ENCODE measurements at places on chromosomes 7 and 10.
A peak's percentile ranks its signal among the peaks of the same experiment; 100 is the strongest.

DNA sequence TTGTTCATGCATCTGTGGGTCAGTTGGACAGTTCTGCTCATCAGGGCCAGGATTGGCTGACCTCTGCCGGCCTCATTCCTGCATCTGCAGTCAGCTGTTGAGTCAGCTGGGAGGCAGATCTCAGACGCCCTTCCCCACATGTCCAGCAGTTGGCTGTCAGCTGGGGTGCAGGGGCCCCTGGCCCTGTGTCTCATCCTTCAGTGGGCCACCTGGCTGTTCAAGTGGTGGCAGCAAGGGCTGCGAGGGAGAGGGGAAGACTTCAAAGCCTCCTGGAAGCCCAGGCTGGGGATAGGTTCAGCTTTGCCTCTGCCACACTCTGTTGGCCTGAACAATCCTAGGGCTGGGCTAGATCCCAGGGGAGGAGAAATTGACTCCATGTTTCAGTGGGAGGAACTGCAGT, 33.2 kb downstream of the TACR2 start:
- no peak for DNase-seq

DNA sequence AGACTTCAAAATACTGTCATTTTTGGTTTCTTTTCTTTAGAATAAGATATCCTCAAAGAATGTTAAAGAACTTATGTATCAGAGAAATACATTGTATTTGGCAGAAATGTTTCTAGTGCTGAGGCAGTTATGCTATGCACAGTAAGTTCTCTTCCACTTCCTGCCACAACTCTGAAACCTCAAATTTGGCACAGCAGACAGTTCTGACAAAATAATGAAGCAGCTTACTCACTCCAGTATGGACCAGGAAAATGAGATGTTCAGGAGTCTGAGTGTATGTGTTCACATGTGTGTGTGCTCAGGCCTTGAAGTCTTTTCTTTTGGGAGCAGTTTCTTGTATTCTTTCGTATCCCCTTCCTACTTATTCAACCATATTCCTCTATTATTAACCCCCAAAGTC, 197.0 kb upstream of the AGK start:
- no peak for DNase-seq

- DNase-seq: no peak
These were observed 97.7 kb upstream of the RET start for GRCh38 chr10:42979181-42979580.

DNA sequence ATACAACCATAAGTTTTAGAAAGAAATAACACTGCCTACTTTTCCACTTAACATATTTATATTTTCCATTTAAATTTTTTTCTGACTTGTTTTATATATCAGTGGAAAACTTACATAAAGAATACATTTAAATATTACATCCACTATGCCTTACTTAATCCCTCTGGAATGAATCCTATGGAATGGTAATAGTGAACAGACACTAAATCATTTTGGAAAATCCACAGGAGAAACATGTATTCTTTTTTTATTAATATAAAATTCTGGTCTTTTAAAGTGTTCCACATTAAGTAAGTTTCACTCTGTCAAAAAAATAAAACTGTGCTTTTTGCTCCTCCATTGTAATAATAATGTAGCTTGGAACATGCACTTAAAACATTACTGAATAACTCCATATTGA, 236.8 kb upstream of the LRRN3 start:
- no peak for DNase-seq

GRCh38 chr10:105783936-105784483, 1142.9 kb downstream of the SORCS3 start:
- DNase-seq: no peak

DNA sequence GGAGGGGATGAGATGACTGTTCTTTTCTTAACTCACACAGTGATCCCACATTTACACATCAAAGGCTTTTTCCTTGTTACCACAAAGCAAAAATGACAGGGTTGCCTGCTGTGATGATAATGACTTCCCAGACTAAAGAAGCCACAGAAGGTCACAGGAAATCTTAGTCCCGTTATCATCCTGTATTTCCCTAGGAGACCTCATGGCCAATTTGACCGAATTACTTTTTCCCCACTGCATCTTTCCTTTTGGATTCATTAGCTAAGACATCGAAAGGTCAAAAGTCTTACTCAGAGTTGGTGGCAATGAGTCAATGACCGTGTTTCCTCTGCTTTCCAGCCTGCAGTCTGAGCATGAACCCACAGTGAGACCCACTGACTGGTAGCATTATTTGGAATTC, 130.1 kb upstream of the INHBA start:
- DNase-seq: no peak

GRCh38 chr10:111598433-111599059, 521.7 kb downstream of the ADRA2A start:
- DNase-seq: peak; percentile 26

DNA sequence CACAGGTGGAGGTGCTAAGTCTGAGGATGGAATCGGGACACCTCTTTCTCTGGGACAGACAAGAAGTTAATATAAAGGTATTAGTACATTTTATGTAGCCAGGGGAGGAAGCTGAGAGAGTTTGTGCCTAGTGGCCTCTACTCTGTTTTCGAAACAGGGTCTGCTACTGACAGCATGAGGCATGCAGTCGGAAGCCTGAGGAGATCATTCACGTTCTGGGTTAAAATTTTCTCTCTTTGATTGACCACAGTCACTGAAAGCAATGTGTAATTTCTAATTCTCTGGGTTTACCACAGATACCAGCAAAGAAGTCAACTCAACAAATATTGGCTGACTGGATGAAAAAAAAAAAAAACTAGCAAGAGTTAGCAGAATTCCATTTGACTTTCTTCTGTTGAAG, 53.3 kb upstream of the KCTD7 start:
- DNase-seq: no peak

DNA sequence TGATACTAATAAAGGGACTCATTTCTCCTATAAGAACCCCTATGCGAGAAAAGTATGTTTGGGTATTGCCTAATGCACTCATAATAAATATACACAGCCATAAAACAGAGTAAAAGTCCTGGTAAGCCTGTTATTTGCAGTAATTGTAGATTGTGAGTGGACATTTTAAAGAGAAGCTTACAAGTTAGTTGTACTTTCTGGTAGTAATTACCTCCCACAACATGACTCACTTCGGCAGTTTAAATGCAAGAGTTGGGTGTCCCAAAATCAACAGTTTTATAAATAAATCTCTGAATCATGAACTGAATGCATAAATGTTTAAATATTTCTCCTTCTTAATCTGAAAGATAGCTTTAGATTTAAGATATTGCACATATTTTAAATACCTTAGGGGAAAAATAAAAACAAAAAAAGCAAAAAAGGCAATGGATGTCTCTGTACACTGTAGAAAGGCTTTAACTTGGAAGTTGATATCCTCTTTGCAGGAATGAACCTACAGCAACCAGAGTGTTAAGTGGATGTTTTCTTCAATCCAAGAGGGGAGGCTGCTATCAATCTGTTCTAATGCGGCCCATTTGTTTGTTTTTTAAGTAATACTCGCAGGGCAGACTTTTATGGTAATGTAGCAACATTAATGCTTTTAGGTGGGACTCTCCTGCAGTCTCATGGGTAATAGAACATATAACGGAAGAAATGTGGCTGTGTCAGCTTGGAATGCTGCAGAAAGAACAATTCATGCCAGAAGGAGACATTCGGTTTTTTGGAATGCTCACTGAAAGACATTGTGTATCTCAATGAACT, 57.3 kb upstream of the ZEB1 start:
- no peak for DNase-seq

- no peak for DNase-seq
These were observed 930.6 kb upstream of the ZNF722 start for GRCh38 chr7:63067897-63068585.

- DNase-seq: no peak
These were observed 69.4 kb downstream of the FAM53B start for GRCh38 chr10:124674768-124675222.

DNA sequence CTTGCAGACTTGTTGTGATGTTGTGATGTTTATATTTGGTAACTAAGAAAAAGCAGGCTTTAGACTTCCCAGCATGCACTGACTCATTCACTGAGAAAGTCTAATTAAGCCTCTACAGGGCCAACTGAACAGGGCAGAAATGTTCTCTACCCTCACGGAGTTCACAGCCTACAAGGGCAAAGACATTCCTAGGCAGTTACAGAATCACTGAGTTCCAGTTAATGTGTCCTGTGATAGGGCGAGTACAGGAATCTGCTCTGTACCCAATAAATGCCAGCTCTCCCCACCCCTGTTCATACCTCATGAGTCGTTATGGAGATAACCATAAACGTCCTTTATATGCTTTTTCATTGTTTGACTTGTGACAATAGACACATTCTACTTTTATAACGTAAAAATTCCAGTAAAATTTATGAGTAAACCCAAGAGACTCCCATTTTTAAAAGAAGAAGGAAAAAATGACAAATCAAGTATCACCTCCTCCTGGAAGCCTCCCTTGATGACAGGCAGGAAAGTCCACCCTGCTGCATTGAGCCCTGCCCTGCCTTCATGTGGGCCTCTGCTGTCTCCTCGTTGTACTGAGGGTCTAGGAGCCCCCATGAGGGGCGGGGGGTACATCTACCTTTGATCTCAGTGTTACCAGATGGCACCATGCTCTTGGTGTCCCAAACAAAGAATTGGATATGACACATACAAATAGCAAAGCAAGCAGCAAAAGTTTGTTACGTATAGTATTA, 14.3 kb downstream of the MUC12 start:
- peak; percentile 49 for DNase-seq

DNA sequence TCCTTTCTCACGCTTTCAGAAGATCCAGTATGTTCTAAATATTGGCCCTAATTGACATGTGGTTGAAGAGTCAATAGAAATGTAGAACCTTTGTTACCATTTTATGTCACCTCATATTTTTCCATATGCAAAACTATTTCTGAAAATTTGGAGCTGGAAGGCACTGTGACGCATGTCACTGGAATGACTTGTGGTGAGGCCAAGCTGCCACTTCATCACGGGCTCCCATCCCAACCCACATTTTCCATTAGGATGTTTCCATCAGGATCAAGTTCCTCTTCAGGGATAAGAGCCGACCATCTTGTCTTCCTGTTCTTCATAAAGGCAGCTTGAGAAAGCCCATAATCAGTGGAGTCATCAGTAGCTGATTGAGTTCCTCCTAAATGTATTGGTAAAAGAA, 1241.7 kb downstream of the GATA3 start:
- DNase-seq: peak; percentile 39

DNA sequence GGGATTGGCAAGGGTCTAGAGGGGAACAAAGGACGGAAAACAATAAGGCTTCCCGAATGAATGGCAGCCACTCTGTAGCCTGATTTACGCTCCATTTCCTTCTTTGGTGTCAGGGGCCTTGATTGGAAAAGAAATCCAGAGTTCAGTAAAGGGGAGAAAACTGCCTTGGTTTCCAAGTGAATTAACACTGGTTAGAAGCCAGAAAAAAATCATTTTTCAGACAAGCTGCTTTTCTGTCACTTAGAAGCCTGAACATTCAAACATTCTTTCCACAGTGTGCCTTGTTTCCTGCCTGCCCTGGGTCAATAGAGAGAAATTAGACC, 283 bp upstream of the TRDMT1 start:
- no peak for DNase-seq

- DNase-seq: no peak
These were observed 140.5 kb downstream of the CHCHD3 start for GRCh38 chr7:132941428-132941827.

- DNase-seq: no peak
These were observed 193.7 kb upstream of the SVIL start for GRCh38 chr10:29828440-29828894.

GRCh38 chr10:51008346-51008745, 65.9 kb upstream of the PRKG1 start:
- DNase-seq: no peak

DNA sequence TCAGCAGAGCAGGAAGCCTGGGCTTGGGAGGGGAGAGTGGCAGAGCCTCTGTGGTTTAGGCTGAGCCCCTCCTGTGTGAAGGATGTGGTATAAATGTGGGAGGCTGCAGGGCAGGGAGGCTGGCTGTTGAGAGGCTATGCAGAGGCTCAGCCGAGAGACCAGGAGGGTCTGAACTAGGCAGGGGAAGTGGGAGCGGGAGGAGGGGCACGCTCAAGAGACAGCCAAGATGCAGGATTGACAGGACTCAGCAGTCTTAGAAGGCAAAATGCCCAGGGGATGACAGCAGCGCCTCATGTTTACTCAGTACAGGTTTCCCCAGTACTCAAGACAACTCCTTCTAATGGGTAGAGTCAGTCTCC, 24.3 kb downstream of the BTBD16 start:
- no peak for DNase-seq

- DNase-seq: no peak
These were observed 432.1 kb upstream of the PCDH15 start for GRCh38 chr10:55233090-55233489.

GRCh38 chr10:67780759-67781538, 57.0 kb downstream of the DNAJC12 start:
- DNase-seq: no peak

GRCh38 chr10:36675458-36675880, 449.9 kb upstream of the ANKRD30A start:
- peak; percentile 28 for DNase-seq

DNA sequence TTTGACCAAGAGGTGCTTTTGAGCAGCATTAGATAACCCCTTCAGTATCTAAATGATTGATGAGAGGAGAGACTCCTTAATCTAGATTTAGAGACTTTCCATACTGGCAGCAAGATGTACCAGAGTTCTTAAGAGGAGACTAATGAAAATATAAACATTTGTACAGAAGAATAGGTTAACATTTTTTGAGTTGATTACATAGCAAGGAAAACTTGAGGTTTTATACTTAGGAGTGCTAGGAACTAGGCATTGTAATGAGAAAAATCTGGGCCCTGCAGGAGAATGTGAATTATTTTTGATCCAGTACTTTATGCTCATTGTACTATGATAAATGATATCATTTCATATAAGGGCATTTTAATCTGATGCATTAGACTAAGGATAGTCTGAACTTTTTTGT, 261.7 kb downstream of the EXOC4 start:
- no peak for DNase-seq

- DNase-seq: no peak
These were observed 11.2 kb downstream of the RHOBTB1 start for GRCh38 chr10:60932756-60933155.

DNA sequence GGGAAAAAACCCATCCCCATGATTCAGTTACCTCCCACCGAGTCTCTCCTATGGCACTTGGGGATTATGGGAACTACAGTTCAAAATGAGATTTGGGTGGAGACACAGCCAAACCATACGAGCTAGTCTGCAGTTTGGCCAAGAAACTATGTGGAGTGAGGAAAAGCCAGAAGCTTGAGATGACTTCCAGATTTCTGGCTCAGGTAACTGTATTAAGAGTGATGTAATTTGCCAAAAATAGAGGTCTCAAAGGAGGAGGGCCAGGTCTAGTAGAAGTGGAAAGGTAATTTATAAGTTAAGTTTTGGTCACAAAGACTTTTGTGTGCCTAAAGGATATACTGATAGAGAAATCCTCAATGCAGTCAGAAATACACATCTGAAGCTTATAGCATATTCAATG, 279.7 kb upstream of the MGMT start:
- DNase-seq: no peak
